ENCODE measurements at places on chromosomes 13 and 19.

GRCh38 chr13:50631041-50631440 is 212.5 kb downstream of the DLEU7 start:
- DNase-seq: no peak

DNA sequence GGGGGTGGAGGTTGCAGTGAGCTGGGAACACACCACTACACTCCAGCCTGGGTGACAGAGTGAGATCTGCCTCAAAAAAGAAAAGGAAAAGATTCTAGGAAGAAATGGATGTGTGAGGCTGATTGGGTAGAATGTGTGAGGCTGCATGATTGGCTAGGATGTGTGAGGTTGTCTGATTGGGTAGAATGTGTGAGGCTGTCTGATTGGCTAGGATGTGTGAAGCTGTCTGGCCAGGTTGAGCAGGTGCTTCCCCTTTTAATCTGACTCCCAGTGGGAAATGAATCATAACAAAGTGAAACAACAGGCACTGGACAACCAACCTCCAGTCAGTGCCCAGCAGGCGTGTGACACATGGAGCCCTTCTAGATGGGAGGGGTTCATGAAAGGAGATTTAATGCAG is 14.7 kb downstream of the C13orf46 start:
- no peak for DNase-seq

- peak; percentile 79 for DNase-seq
These were observed 304.5 kb downstream of the KCNRG start for GRCh38 chr13:50319635-50320255.

- no peak for DNase-seq
These were observed 1075.0 kb downstream of the DIAPH3 start for GRCh38 chr13:59088716-59089115.

GRCh38 chr19:29893606-29894284 is 48.3 kb upstream of the URI1 start:
- peak; percentile 91 for DNase-seq

GRCh38 chr19:29293736-29294342 is 80.9 kb upstream of the UQCRFS1 start:
- no peak for DNase-seq
